Frontal cortex (tissue), 4 donors: ENCODE measurements at places on chromosomes 6 and 20.

GRCh38 chr6:49202924-49203536 lies 260.0 kb downstream of the MMUT start:
- DNase-seq = no peak

DNA sequence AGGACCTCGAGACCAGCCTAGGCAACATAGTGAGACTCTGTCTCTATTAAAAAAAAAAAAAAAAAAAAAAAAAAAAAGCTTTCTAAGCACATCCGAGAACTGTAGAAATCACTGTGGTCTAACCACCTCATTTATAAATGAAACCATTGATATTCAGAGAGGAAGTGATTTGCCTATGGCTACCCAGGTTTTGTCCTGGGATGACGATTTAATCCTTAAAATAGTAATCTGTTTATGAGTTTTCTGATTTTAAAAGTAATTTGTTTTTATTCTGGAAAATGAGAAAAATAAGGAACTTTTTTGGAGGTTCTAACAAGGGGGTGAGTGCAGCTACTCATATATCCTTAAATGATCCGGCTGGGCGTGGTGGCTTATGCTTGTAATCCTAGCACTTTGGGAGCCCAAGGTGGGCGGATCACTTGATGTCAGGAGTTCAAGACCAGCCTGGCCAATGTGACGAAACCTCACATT lies 6.5 kb upstream of the BTN3A2 start:
- DNase-seq = no peak

- no peak for DNase-seq
These were observed 26.8 kb downstream of the JAG1 start for GRCh38 chr20:10646886-10647420.

DNA sequence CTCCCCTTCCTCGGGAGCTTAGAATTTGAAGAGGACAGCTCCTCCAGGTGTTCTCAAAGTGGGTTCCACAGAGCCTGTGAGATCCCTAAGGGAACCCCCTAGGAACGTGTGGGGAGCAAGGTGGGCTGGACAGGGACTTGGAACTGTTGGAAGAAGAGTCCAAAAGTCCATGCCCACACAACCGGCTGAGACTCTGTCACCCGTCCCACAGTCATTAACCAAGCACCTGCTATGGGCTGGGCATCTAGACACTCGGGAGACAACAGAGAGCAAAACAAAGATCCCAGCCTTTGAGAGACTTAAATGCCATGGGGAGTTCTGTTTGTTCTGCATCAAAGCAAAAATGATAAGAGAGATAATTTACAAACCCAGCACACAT lies 51.9 kb upstream of the SAYSD1 start:
- DNase-seq = no peak

DNA sequence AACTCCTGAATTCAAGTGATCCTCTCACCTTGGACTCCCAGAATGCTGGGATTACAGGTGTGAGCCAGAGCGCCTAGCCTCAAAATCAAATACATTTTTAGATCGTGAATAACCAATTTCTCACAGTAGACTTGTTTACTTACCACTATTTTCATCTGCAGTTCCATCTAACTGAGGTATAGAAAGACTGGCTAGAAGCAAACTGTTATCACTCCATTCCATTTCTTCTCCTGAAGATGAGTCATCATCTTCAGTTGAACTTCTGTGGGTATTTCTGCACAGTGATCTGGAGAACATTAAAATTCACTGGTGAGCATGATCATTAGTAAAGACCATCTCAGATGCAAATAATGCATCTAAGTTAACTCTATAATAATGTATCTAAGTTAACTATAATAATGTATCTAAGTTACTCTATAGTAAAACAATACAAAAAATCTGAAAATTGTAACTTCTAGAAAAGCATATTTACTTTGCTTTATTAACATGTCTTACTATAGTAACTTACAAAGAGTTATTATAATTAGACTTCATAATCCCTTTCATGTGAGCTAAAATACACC lies 105.4 kb downstream of the REV3L start:
- no peak for DNase-seq

DNA sequence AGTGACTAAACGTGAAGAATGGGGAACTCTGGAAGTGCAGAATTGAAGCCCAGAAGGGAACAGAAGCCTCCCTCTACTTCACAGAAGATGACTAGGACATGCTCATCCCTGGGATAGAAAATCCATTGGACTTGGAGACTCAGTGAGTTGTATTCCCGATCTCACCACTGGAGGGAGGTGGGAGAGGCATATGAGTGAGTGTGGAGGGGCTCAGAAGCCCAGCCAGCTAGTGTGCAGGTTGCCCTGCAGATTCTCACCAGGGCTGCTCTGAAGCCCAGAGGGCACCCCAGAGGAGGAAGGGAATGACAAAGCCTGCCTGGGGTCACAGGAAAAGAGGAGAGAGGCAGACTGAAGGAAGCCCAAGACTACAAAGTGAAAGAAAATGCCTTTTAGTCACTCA lies 42.1 kb upstream of the HLA-E start:
- DNase-seq = no peak

DNA sequence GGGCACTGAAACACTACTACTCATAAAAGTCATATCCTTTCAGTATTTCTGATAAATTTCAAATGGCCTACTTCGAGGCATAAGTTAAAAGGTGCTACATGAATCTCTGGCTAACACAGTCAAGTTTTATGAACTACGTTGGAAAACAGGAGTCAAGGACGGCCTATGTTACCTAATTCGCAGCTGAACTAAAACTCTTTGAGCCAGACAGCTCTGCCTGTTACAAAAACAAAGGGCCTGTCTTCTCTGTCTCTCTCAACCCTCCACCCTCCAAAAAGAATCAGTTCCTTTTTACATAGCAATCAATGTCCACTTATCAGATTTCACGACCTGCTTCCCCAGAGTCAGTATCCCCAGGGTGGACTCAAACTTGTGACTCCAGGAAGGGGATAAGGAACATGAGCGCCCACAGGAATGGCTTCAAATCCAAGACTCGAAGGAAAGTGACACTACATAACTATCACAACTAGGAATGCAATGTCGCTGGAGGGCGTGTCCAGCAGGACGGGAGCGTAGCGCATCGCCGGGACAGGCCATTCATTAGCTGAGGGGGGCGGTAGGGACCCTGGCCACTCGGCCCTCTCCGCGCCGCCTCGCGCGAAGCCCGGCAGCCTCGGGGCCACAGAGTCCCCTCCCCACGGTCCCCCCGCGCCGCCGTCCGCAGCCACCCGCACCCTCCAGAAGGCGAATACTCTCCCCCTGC lies 591 bp downstream of the IBTK start:
- peak; percentile 38 for DNase-seq

- DNase-seq = no peak
These were observed 22.9 kb downstream of the CNBD2 start for GRCh38 chr20:35991142-35991771.

DNA sequence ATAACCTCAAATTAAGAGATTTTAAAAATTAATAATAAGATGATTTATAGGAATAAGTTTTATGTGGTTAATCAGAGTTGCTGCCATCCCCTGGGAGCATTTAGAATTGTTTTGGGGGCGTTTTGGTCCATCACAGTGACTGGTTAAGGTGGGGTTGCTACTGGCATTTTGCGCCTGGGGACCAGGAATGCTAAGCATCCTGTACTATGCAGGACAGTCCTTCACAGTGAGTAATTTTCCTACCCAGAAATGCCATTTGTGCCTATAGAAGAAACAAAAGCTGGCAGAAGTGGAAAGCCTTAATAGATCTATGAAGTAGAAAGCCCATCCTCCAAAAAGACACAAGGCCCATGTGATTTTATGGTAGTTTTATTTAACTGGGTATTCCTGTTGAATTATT lies 118.0 kb downstream of the ANKS1A start:
- no peak for DNase-seq

- DNase-seq = no peak
These were observed 51.1 kb downstream of the BPIFB1 start for GRCh38 chr20:33334111-33334510.

GRCh38 chr6:41937472-41937860 lies 4.1 kb downstream of the CCND3 start:
- DNase-seq = no peak

DNA sequence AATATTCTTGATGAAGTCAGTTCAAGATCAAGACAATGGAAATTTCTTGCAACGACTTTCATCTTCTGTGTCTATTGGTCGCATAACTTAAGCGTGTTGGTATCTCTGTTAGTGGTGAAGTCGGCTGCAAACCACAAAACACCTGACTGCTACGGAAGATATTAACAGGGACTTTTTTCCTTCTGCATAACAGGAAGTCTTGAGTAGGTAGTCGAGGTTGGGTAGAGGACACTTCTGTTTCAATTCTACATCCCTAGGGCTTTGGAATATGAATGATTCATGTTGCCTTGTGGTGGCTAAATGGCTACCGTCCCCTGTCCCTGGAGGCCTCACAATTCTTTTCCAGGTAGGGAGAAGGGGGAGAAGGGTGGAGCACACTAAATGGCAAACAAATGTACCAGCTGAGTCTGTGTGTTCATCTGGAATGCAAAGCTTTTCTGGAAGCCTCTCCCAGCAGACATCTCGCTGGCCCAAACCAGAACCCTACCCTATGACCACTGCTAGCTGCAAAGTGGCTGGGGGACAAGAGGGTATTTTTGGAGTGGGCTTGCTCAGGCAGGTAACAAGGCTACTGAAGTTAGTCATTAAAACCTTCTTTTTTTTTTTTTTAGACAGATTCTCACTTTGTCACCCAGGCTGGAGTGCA lies 34.6 kb upstream of the NKX2-2 start:
- no peak for DNase-seq

- no peak for DNase-seq
These were observed 160.9 kb downstream of the CD83 start for GRCh38 chr6:14278446-14278845.

- DNase-seq = no peak
These were observed 64.5 kb downstream of the ZDHHC14 start for GRCh38 chr6:157445277-157446009.

GRCh38 chr6:90701146-90701781 lies 114.4 kb upstream of the MAP3K7 start:
- no peak for DNase-seq

GRCh38 chr6:28868873-28869272 lies 54.9 kb downstream of the TRIM27 start:
- DNase-seq = no peak

DNA sequence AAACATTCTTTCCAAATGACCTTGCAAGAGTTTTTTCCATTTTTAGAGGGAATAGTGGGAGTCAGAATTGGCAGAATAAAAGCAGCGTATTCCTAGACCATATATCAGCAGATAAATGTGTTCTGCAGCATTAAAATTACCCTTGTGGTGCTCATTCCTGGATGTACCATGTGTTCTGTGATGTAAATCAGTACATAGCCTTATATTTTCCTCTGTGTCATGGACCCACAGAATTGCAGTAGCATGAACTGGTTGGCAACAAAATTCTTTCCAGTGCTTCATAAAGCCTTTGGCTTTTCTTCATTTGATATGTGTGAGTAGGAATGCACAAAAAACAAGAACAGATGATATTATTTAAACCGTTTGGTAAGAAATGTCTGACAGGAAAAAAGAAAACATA lies 32.5 kb downstream of the ANKEF1 start:
- DNase-seq = no peak

GRCh38 chr20:53524589-53525312 lies 68.9 kb downstream of the ZNF217 start:
- no peak for DNase-seq

DNA sequence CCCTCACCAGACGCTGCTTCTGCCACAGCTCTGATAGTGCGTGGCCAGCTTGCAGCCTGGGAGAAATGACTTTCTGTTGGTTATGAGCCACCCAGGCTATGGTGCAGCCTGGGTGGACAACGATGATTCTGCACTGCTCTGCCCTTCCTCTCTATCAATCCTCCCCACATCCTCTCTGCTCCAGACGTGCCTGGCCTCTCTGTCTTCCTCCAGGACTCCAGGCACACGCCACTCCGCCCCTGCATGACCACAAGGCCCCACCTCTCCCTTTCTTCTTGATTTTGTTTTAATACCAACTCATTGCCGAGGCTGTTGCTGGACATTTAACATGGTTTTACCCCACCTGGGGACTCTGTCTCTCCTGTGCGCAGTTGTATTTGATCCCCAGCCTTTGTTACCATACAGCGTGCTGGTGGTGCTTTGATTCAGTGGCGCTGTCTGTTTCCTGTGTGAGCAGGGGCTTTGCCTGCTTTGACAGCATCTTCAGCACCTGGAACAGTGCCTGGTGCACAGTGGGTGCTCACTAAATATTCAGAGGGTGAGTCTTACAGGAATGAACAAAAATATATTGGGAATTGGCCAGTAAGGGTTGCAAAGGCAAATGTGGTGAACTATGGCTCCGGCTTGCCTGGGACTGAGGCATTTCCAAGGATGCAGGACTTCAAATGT lies 280.9 kb downstream of the CDH26 start:
- DNase-seq = no peak

GRCh38 chr20:43761386-43762340 lies 34.9 kb upstream of the GTSF1L start:
- no peak for DNase-seq

DNA sequence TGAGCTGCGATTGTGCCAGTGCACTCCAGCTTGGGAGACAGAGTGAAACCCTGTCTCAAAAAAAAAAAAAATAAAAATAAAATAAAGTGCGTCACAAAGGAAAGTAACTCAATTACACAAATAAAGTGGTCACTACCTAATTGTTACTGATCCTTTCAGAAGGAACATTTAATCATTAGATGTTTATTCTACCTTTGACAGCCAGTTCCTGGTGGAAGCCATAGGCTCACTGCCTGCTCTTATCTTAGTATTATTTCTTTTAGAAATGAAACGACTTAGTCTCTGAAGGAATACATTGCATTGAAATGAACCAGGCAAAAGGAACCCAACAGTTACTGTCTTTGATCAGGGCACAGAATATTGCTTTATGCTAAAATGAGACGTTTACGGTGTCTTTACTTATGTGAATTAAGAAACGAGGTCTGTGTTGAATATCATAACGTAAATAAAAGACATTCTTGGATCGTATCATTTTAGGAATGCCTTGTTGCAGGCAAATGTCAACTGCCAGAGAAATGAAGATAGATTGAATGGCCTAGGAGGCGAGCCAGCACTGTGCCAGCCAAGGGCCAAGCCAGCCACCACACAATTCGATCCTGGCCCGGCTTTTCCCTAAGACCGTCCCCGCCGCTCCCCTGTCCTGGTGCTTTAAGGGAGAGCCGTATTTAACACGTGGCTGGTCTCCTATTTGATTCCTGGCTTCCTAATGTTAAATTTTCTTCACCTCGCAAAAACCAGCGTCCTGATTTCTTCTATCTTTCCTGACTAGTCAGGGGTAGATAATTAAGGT lies 136.7 kb upstream of the GMDS start:
- DNase-seq = no peak

DNA sequence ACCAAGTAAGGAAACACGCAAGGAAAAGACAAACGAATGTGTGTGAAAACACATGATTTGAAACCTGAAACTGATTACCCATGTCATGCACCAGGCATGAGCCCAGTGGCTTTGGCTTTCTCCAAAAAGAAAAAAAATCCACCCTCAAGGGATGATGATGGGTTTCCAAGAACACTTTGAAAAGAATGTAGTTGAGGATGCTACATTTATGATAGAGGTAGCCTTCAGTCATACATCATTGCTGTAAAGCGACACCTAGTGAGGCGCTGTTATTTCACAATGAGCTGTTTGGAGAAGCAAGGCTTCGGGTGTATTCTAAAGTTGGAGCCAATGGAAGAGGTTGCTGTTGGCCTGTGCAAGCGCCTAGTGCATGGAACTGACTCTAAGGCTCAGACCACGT lies 124.9 kb downstream of the SCML4 start:
- no peak for DNase-seq

GRCh38 chr20:829551-829950 lies 4.0 kb upstream of the FAM110A start:
- no peak for DNase-seq

GRCh38 chr20:54648421-54649142 lies 173.2 kb downstream of the DOK5 start:
- DNase-seq = no peak

GRCh38 chr6:85126485-85127167 lies 323.3 kb upstream of the NT5E start:
- no peak for DNase-seq
